ENCODE measurements at places on chromosomes 2 and 18. TPM values are rescaled to one million over a fixed set of nuclear protein-coding genes. Genes with fewer than 3 reads are reported as not detected.

DNA sequence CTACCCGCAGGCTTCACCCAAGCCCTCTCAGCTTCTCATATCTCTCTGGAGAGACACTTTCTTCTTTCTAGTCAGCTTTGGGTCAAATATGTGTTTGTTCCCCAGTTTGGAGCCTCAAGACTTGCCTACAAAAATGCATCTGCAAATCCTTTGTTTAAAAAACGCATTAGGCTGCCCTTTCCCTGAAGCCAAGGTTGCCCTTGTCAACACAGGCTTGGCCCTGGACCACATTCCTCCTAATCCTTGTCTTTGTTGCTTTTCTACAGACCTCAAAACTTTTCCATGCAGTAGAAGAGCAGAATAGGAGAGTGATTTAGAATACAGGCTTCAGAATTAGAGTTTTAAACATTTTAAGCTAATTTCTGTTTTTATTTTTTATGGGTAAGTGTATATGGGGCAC, 307.8 kb downstream of the NAPG start:
- no peak for DNase-seq

GRCh38 chr2:109284826-109285225, 155.8 kb downstream of the SH3RF3 start:
- DNase-seq = peak; percentile 37

DNA sequence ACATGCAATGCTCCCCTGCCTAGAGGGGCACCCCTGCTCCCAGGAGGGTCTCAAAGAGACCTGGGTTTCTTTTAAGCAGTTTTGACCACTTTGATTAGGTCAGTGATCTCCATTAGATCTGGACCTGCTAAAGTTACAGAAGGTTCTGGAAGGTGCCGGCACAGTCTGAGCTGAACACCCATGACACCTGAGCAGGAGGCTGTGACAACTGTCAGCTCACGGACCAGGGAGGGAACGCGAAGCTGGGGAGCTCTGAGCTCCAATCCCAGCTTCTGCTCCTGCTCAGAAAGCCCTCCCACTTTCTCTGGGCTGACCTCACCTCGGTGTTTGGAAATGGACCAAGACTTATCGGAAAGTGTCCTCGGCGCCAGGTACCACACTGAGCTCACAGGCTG, 113.8 kb downstream of the NFATC1 start:
- no peak for DNase-seq

- DNase-seq = no peak
Observed at GRCh38 chr2:120773186-120773800, 37.6 kb downstream of the GLI2 start.

DNA sequence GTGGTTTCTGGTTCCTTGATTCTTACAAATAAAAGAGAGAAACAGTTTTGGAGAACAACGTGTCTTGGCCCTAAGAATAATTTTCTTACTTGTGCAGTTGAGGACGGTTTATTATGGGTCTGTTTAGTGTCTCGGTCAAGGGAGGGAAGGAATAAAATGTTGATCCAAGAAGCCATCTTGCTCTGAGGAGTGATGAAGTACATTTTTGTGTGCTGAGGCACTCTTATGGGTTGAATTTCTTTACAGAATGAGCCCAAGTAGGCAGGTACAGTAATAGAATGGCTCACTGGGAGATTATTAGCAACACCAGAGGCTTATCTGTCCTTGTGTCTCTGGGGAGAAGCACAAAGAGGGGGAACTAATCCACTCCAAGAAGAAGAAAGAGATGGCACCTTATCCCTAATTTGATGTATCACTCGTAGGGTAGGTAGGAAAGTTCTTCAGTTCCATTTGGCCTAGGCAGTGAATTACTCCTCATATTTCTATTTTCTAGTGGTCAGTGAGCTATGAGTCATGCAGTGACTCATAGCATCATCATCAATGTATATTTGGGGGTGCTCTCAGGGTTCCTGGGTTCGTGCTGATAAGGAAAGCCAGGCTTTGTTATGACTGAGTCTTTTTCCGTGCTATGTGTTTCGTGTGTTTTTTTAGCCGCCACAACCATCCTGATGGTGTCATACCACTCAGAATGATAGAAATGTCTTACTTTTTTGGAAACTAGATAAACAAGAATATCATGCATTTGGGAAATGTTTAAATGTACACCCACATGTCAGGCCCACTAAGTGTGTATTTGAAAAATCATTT, 250.1 kb upstream of the CTAGE1 start:
- peak; percentile 88 for DNase-seq

GRCh38 chr2:242038166-242038927, 168.8 kb downstream of the RTP5 start:
- no peak for DNase-seq

DNA sequence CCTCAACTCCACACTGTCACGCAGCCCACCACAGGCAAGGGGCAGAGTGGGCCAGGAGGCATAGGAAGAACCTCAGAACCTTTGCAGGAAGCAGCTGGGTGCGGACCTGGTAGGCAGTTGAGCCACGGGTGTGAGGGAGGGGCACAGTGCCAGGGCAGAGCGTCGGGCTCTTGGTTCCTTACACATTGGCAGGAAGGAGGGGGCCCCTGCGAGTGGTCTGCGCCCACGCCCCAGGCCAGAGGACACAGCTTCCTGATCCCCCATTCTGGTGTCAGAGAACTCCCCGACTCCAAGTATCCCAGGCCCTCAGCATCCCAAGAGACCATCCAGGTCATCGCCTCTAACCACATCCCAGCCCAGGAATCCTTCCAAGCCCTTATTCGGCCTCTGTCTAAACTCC, 61.5 kb downstream of the TNS1 start:
- no peak for DNase-seq

- DNase-seq = peak; percentile 77
Observed at GRCh38 chr2:54387059-54387991, 68.8 kb upstream of the SPTBN1 start.

OLA1 gene
- total RNA-seq = 73.9 TPM

METTL5 gene
- total RNA-seq = 23.6 TPM

FOSL2 gene
- total RNA-seq = 83.5 TPM

ACMSD gene
- not detected for total RNA-seq

SLC9A4 gene
- total RNA-seq = not detected

TRAPPC12 gene
- total RNA-seq = 70.4 TPM

TMEM247 gene
- not detected for total RNA-seq

STAT1 gene
- total RNA-seq = 227 TPM

GNLY gene
- total RNA-seq = not detected

All from GM23248 (cell line).